ENCODE measurements at places on chromosomes 5 and 9.

GRCh38 chr5:28822071-28822470 lies 1783.7 kb upstream of the CDH9 start:
- no peaks in the 10 kb centered on the region for H3K4me1 ChIP-seq
- no peak for DNase-seq
- H3K4me3 ChIP-seq: no peak overlapping the region
- H3K27ac ChIP-seq: no peak overlapping the region
- H3K27me3 ChIP-seq: no peaks in the 10 kb centered on the region

DNA sequence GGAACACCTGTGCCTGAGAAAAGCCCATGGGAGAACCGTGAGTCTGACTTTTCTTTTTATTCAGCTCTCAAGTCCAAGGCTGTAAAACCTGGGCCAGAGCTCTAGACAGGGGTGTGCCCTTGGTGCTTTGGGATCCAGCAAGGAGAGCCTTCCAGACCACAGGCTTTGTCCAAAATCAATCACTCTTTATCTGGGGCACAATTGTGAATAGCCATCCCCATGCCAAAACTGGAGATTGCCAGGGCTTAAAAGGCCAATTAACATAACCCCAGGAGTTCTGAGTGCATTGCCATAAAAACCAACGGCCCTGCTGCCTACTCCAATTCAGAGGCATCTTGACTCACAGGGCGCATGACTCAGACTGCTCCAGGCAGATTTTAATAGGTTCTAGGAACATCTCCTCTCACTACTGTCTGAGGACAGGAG lies 391.8 kb downstream of the ARHGEF28 start:
- no peaks in the 10 kb centered on the region for H3K36me3 ChIP-seq
- H3K27me3 ChIP-seq: peaks cover 20% of the 10 kb centered on the region
- no peak overlapping the region for H3K27ac ChIP-seq
- no peak for DNase-seq
- H3K4me1 ChIP-seq: no peaks in the 10 kb centered on the region

DNA sequence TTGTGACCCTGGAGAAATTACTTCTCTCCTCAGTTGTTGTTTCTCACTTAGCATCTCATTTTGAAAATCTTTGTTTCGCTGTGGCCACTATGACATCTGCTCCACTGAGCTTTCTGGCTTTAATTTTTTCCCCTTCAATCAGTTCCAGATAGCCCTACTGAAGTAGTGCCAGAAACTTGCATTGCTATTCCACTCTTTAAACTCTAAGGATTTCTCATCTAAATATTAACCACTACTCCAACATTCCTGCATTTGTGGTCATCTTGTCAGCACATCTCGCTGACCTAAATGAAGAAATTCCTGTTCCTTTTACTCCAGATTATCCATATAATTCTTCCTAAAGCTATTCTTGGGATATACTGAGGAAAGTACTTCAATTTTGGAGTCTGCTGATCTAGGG lies 15.3 kb upstream of the NOL6 start:
- H3K36me3 ChIP-seq: no peaks in the 10 kb centered on the region
- H3K27me3 ChIP-seq: no peaks in the 10 kb centered on the region
- H3K27ac ChIP-seq: no peak overlapping the region

DNA sequence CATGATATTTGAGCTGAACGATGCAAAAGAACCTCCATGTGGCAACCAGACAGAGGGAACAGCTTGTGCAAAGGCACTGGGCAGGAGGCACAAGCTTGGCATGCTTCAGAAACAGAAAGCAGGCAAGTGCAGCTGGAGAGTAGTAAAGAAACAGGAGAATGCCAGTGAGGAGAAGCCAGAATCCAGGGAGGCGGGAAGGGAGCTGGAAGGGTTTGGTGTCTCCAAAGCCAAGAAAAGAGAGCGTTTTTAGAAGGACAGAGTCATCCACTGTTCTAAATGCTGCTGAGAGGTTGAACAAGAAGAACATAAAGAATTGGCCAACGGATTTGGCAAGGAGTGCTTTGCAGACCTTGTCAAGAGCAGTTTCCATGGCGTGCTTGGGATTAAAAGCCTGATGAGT lies 124.7 kb downstream of the TLE1 start:
- peaks cover 2% of the 10 kb centered on the region for H3K4me1 ChIP-seq
- no peaks in the 10 kb centered on the region for H3K27me3 ChIP-seq
- no peak overlapping the region for H3K27ac ChIP-seq
- no peaks in the 10 kb centered on the region for H3K36me3 ChIP-seq

- H3K36me3 ChIP-seq: no peaks in the 10 kb centered on the region
- peaks cover 5% of the 10 kb centered on the region for H3K27me3 ChIP-seq
- H3K4me3 ChIP-seq: no peak overlapping the region
- H3K4me1 ChIP-seq: no peaks in the 10 kb centered on the region
Measured at GRCh38 chr9:7370381-7370780, 429.2 kb downstream of the DMAC1 start.

GRCh38 chr5:2201832-2202231 lies 319.1 kb upstream of the IRX4 start:
- H3K4me1 ChIP-seq: no peaks in the 10 kb centered on the region
- H3K27ac ChIP-seq: no peak overlapping the region
- DNase-seq: no peak
- no peaks in the 10 kb centered on the region for H3K36me3 ChIP-seq

DNA sequence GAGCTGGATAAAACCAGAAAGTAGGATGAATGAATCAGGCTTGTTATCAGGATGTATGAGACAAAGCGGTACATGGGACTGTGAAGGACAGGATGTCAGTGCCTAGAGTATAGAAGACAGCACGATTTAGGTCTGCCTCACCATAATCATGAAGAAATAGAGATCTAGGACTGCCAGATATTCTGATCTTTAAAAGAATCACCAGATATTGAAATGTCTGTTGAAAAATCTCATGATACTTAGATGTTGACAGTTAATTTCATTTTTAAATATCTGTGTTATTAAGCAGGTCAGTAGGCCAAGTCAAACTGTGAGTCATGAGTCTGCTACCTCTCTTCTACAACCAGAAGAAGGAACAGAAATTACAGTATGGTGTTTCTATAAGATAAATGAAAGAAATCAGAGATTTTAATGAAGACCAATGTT lies 65.0 kb downstream of the ST8SIA4 start:
- H3K27ac ChIP-seq: peak overlapping the region; percentile 70
- DNase-seq: no peak
- H3K27me3 ChIP-seq: no peaks in the 10 kb centered on the region
- peaks cover 38% of the 10 kb centered on the region for H3K36me3 ChIP-seq
- peaks cover 66% of the 10 kb centered on the region for H3K4me1 ChIP-seq

DNA sequence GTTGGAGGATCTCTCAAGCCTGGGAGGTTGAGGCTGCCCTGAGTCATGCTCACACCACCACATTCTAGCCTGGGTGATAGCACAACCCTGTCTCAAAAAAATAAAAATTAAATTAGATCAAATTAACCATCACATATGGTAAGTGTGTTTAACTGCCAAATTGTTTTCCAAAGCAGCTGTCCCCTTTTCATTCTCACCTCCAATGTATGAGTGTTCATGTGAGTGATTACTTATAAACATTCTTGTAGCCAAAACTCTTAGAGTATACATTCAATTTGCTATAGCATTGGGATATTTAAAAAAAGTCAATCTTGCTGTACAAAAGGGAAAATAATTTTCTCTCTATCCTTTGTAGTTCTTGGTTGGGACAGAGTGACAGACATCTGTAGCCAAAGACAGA lies 53.4 kb upstream of the SNAPC3 start:
- peaks cover 2% of the 10 kb centered on the region for H3K4me1 ChIP-seq
- DNase-seq: no peak
- H3K27me3 ChIP-seq: peaks cover 2% of the 10 kb centered on the region
- H3K36me3 ChIP-seq: no peaks in the 10 kb centered on the region
- no peak overlapping the region for H3K4me3 ChIP-seq

GRCh38 chr9:84146893-84147710 lies 166.5 kb downstream of the RMI1 start:
- H3K4me3 ChIP-seq: no peak overlapping the region
- H3K27ac ChIP-seq: no peak overlapping the region
- no peak for DNase-seq
- peaks cover 18% of the 10 kb centered on the region for H3K27me3 ChIP-seq
- no peaks in the 10 kb centered on the region for H3K36me3 ChIP-seq

DNA sequence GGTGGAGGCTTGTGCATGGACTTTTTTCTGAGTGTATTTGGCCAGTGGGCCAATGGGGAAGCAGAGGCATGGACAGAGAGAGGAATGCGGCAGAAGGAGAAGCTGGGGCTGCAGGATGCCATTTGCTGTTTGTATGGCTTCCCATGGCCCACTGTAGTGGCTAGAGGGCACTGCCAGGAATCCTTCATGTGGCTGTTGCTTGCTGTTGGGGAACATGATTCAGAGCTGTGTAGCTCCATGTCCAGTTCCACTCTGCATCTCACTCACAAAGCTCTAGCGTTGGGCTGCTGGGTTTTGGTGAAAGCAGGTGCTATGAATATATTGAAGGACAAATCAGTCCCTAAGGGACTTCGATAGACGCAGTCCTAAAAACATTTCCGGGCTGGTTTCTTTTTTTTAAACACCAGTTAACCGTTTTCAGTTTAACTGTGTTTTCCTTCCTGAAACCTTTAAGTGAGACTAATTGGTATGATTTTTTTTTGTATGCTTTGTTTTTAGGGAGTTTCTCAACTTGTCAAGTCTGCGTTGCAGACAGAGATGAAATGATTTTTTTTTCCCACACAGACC lies 51.3 kb downstream of the SLC22A5 start:
- DNase-seq: no peak
- H3K27me3 ChIP-seq: no peaks in the 10 kb centered on the region
- peak overlapping the region; percentile 44 for H3K4me3 ChIP-seq
- peak overlapping the region; percentile 85 for H3K27ac ChIP-seq
- peaks cover 26% of the 10 kb centered on the region for H3K36me3 ChIP-seq

DNA sequence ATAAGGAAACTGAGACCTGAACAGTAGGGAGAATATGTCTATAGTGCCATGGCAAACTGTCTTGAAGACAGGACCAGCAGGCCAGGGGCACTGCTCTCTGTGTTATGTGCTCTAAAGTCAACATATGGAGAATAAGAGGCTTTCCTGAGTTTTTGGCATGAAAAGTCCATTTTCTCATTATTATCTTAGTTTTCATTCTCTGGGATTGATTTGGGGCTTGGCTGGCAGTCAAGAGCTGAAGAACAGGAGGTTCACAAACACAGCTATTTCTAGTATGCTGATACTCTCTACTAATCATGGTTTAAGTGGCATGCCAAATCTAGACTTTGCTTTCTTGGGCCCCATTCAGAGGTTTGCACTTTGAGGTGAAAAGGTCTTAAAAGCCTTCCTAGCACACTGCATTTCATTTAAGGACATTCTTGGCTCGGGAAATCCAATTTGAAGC lies 404.4 kb downstream of the ZNF608 start:
- H3K36me3 ChIP-seq: no peaks in the 10 kb centered on the region
- no peak overlapping the region for H3K27ac ChIP-seq
- no peaks in the 10 kb centered on the region for H3K27me3 ChIP-seq
- no peak for DNase-seq

DNA sequence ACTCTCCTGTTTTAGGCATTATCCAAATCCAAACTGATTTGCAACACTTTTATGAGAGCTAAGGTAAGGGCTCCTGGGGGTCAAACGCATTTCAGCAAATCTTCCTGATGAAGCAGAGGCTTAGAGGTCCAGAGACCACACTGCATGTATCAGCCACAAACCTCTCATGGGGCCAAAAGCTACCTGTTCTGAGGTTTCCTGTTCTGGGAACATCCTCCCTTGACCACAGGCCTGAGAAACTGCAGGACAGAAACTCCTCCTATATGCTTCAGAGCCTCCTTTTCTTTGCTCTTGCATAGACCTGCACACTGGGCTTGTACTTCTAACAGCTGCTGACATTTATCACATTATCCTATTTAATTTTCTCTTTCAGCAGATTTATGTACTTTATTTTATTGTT lies 92.6 kb downstream of the OR2K2 start:
- DNase-seq: no peak
- no peaks in the 10 kb centered on the region for H3K4me1 ChIP-seq
- no peaks in the 10 kb centered on the region for H3K36me3 ChIP-seq
- peaks cover 4% of the 10 kb centered on the region for H3K27me3 ChIP-seq
- H3K27ac ChIP-seq: no peak overlapping the region
- no peak overlapping the region for H3K4me3 ChIP-seq

GRCh38 chr9:7121055-7121454 lies 363.3 kb downstream of the KDM4C start:
- H3K36me3 ChIP-seq: peaks cover 26% of the 10 kb centered on the region
- peaks cover 19% of the 10 kb centered on the region for H3K4me1 ChIP-seq
- no peak overlapping the region for H3K27ac ChIP-seq
- no peak overlapping the region for H3K4me3 ChIP-seq
- no peak for DNase-seq

- H3K36me3 ChIP-seq: peaks cover 10% of the 10 kb centered on the region
- H3K27ac ChIP-seq: no peak overlapping the region
- peaks cover 77% of the 10 kb centered on the region for H3K27me3 ChIP-seq
- DNase-seq: no peak
- H3K4me1 ChIP-seq: peaks cover 10% of the 10 kb centered on the region
- no peak overlapping the region for H3K4me3 ChIP-seq
Measured at GRCh38 chr9:97861148-97861475, 8.1 kb downstream of the FOXE1 start.

DNA sequence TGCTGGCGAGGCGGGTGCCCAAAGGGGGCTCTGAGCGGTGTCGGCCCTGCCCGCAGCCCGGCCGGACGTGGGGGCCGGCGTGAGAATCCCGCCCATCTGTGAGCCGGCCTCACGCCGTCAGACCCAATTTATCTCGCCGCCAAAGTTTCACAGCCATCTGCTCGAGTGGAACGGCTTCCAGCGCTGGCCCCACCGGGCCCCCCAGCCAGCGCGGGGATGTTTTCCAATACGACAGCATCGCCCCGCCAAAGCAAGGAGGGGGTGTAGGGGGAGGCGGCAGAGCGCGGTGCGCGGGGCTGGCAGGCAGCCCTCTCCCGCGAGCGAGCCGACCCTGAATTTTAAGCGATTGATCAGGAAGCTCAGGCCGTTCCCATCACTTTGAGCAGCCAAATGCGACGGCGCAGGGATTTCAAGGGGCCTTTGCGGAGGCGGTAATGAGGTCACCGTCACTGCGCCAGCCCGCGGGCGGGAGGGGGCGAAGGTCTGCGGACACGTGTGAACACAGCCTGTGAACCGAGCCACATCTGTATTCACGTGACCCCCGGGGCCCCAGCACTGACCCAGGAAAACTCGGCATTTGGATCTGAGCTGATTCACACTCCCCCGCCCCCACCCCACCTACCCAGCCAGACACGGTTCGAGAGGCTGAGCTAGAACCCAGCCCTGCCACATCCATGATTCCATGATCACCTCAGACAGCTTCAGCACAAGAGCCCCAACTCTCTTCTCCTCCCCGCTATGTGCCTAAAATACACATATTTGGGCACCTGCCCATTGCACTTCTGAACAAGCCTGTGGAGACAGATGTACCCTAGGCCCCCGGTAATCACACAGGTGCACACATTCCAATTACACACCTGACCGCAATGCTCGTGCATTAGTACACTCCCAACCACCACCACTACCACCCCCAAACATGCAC lies 47.8 kb upstream of the PSD2 start:
- H3K27me3 ChIP-seq: peaks cover 23% of the 10 kb centered on the region
- H3K27ac ChIP-seq: peak overlapping the region; percentile 80
- H3K4me3 ChIP-seq: peak overlapping the region; percentile 75
- peaks cover 60% of the 10 kb centered on the region for H3K4me1 ChIP-seq
- peak; percentile 77 for DNase-seq

GRCh38 chr5:176427971-176428370 lies 11.6 kb upstream of the CLTB start:
- H3K27me3 ChIP-seq: peaks cover 2% of the 10 kb centered on the region
- H3K4me1 ChIP-seq: peaks cover 6% of the 10 kb centered on the region

Data from activated naive CD8-positive, alpha-beta T cell treated with anti-CD3 and anti-CD28 coated beads, Interleukin-2, amount 50 U/mL, for 24 hours (primary cell).